ENCODE measurements at places on chromosomes 1 and 21. TPM values are rescaled to one million over a fixed set of nuclear protein-coding genes. Genes with fewer than 3 reads are reported as not detected.
A peak's percentile ranks its signal among the peaks of the same experiment; 100 is the strongest.

GRCh38 chr1:86069757-86070145, 86.8 kb downstream of the COL24A1 start:
- H3K4me3 ChIP-seq = no peak overlapping the region
- H3K27ac ChIP-seq = no peak overlapping the region
- DNase-seq = no peak
- H3K36me3 ChIP-seq = peaks cover 17% of the 10 kb centered on the region
- no peaks in the 10 kb centered on the region for H3K4me1 ChIP-seq
- no peaks in the 10 kb centered on the region for H3K27me3 ChIP-seq

DNA sequence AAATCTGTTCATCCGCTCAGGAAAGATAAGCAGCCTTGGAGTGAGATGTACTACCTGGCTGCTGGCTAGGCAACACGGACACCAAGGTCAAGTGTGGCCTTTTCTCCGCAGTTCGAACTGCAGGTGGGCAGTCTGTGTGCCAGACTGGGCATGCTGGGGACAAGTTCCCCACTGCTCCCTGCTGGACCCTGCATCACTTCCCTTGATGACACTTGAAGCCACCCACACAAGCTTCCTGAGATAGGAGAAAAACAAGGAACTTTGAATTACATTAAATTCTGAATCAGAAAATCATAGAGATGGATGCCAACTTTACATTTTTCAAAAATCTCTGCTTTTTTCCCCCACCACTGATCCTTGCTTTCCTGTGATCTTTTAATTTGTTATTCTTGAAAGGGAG, 38.3 kb downstream of the BEND5 start:
- no peaks in the 10 kb centered on the region for H3K4me1 ChIP-seq
- no peak for DNase-seq
- peaks cover 40% of the 10 kb centered on the region for H3K36me3 ChIP-seq
- no peaks in the 10 kb centered on the region for H3K27me3 ChIP-seq
- no peak overlapping the region for H3K4me3 ChIP-seq
- no peak overlapping the region for H3K27ac ChIP-seq

DNA sequence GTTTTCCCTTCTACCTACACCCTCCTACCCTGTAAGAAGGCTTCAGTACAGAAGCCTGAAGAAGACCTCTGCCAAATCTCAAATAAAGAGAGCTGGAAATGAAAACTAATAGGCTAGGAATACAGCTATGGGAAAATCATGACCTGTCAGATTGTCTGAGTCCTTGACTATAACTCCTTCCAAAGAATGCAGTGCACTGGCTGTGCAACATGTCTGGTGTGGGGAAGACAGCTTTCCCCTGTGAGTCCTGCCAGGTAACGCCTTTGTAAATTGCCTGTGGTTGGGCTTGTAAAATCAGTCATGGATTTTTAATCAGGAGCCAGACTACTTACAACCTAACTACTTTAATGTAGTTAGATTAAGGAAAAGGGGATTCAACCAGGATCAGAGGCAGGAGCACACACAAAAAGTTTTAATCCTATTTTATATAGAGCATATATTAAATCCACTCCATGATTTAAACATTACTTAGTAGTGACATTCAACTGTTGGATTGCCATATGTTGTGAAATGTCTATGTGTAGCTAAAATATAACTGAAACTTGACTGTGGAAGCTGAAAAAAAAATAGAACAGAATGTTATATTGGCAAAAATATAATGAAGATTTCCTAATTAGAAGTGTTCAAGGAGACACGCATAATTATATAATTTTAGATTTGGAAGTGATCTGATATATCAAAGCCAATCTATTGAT, 1667.8 kb downstream of the KCNT2 start:
- DNase-seq = no peak
- H3K4me3 ChIP-seq = no peak overlapping the region
- H3K27ac ChIP-seq = no peak overlapping the region
- H3K36me3 ChIP-seq = no peaks in the 10 kb centered on the region
- H3K27me3 ChIP-seq = no peaks in the 10 kb centered on the region

GRCh38 chr1:91020967-91021685, 709 bp downstream of the ZNF644 start:
- H3K4me1 ChIP-seq = peaks cover 23% of the 10 kb centered on the region
- H3K4me3 ChIP-seq = peak overlapping the region; percentile 87
- DNase-seq = peak; percentile 91
- peak overlapping the region; percentile 99 for H3K27ac ChIP-seq

DNA sequence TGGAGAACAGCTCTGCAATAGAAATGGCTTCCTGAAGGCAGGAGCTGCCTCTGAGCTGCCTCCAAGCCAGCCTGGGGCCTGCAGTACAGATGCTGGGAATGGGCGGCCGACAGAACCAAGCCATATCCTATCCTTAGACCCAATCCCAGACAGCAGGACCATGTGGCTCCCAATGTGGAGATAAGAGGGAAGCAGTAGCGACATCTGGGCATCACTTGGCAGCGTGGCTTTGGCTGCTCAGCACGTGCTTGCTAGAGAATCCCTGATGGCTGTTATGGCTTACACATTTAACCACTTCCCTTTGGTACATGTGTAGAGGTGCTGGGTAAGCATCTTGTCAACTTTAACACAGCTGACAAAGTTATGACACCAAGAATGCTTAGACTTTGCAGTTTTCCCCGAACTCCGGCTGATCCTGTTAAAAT, 87.7 kb downstream of the MAN1C1 start:
- no peaks in the 10 kb centered on the region for H3K27me3 ChIP-seq
- H3K27ac ChIP-seq = peak overlapping the region; percentile 5
- H3K4me1 ChIP-seq = peaks cover 6% of the 10 kb centered on the region
- no peak for DNase-seq
- no peaks in the 10 kb centered on the region for H3K36me3 ChIP-seq

GNAT2 gene
- total RNA-seq = not detected

S100A4 gene
- total RNA-seq = 665 TPM

ASCL5 gene
- total RNA-seq = 0.25 TPM

All from lung (tissue), 17 donors.